Stimulated activated CD4-positive, alpha-beta T cell treated with anti-CD3 and anti-CD28 coated beads, Interleukin-1b, Interleukin-23, amount 100 ng/mL, for 24 hours (primary cell): ENCODE measurements at places on chromosomes 6 and 20.
A peak's percentile ranks its signal among the peaks of the same experiment; 100 is the strongest.

- DNase-seq: no peak
Measured at GRCh38 chr20:62287129-62287528, 15.7 kb upstream of the ADRM1 start.

- no peak for DNase-seq
Measured at GRCh38 chr6:169574420-169574819, 127.4 kb downstream of the WDR27 start.

DNA sequence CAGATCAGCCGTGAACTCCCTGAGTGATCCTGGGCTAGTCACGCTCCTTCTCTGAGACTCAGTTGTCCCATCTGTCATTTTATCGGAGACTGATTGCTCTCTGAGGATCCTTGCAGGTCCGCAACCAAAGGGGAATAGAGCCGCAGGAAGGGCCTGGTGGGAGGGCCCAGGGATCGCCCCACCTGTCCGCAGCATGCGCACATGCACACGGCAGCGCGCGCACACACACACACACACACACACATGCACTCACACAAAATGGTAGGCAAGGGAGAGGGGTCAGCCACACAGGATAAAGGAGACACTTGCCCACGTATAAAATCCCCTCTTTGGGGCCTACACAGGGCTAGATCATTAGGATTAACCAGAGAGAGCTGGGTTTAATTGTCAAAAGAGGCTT is 95.6 kb upstream of the FOXP4 start:
- DNase-seq: no peak

DNA sequence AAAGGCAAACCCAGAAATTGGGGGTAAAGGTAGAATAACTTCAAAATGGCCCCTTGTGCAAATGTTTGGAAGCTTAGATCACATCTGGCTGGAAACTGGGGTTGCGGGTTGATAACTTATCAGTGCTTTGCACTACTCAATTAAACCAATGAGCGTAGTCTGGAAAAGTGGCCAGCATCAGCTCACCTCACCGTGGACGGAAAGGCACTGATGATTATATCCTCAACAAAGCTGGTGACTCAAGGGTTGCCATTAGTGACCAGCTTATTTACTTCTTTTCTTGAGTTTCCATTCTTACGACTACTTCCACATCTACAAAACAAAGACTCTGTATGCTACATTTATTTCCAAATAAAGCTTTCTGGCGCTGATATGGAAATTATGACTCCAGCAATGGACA is 198.5 kb upstream of the HEY2 start:
- DNase-seq: no peak

- no peak for DNase-seq
Measured at GRCh38 chr6:47423079-47423478, 54.5 kb upstream of the CD2AP start.

- no peak for DNase-seq
Measured at GRCh38 chr6:4512051-4512471, 264.1 kb upstream of the CDYL start.

- DNase-seq: no peak
Measured at GRCh38 chr6:73299151-73299971, 36.4 kb upstream of the KHDC1 start.

DNA sequence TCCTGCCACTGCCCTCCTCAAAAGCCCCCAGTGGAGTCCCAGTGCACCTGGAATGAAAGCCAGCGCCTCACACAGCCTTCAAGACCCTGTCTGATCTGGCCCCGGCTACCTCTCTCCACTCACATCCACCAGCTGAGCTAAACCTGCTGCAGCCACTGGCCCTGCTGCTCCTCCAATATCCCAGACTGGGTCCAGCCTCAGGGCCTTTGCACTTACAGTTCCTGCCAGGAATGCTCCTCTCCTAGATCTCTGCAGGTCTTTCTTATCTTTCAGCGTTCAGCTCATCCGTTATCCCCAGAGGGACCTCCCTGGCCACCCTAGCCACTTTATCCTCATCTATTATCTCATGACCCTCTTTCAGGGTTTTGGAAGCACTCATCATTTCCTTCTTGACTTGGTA is 68.8 kb downstream of the KCNB1 start:
- DNase-seq: no peak

GRCh38 chr6:118618676-118619377 is 32.6 kb downstream of the CEP85L start:
- DNase-seq: peak; percentile 48

GRCh38 chr6:37607944-37608343 is 89.7 kb downstream of the MDGA1 start:
- DNase-seq: no peak

- no peak for DNase-seq
Measured at GRCh38 chr20:7744411-7744810, 195.8 kb downstream of the HAO1 start.

- no peak for DNase-seq
Measured at GRCh38 chr20:44291754-44292153, 19.2 kb downstream of the FITM2 start.

- DNase-seq: no peak
Measured at GRCh38 chr6:121780325-121781321, 345.2 kb downstream of the GJA1 start.

DNA sequence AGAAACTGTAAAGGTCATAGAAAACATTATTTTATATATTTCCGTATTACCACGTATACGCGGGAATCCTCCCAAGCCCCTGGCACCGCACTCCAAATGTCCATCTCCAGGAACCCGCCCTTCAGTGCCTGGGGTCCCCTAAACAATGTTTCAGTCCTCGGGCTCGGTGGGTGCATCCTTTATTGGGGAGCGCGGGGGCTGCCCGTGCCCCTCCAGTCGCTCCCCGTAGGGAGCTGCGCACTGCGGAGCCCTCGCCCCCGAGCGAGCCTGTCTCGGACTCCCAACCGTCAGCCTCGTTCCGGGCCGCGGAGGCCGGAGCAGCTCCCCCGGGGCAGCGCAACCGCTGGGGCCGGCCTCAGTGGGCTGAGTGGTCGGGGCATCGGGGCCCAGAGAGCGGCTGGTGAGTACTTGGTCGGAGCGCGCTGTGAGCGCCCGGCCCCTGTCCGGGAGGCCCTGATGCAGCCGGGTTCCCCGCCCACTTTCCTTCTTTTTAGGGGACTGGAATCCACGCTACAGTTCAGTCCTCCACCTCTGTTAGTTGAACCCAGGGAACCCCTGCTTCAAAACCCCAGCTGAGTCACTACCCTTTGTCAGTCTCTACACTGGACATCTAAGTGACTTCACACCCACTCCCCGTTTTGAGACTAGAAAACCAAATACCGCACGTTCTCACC is at the start of gene DNAH8:
DNAH8 (plus strand) TSS at position 296 of the 674 bp plus-strand sequence. CDS start 7,499 bp downstream, outside the sequence.
- no peak for DNase-seq

DNA sequence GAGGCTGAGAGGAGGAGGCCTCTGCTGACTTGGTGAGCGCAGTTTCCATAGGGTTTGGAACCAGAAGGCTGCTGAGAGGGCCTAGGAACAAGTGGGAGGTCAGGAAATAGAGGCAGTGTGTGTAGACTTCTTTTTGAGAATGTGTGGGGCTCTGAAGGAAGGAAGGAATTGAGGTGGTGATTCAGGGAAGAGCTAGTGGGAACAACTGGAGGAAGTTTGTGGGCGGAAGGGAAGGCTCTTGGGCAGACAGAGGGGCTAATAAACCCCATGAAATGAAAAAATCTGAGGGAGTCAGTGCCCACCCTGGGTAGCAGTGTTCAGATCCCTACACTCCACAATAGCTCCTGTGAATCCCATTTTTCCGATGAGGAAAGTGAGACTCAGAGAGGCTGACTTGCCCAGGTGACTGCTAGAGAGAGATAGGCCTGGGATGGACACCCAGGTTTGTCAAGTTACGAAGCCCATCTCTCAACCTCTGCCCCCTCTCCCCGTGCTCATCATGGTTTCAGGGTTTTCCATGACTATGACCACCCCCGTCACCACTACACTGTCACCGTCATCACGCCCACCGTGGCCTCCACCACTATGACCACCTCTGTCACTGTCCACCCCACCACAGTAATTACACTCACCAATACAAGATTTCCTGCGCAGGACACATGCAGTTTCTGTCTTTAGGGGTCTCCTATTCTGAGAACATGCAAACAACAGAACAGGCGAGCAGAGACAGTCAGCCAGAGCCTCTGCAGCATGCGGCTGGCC is 106.4 kb downstream of the MRPL14 start:
- DNase-seq: no peak

- no peak for DNase-seq
Measured at GRCh38 chr6:21050935-21051334, 516.7 kb downstream of the CDKAL1 start.

DNA sequence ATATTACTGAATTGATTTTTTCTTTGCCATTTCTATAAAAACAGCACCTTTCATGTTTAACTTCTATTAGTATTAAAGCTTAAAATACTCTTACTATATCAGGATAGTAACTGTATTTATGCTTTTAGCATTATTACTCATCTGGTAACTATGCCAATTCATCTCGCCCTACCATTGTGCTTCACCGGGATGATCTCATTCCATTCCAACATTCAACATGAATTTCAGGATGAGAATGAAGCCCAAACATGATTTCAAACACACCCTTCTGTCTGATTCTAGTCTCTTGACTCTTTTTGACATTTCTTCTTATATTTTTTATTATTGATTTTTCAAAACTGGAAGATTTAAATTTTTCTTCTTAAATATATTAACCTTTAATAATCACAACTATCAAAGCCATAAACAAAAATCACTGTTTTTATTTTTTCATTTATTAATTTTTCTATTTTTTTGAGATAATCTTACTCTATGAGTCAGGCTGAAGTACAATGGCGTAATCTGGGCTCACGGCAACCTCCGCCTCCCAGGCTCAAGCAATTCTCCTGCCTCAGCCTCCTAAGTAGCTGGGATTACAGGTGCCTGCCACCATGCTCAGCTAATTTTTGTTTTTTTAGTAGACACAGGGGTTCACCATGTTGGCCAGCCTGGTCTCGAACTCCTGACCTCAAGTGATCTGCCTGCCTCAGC is 46.7 kb downstream of the GJA1 start:
- DNase-seq: no peak

GRCh38 chr6:11120271-11121005 is 8.9 kb upstream of the ERVFRD-1 start:
- DNase-seq: no peak

GRCh38 chr6:84902354-84902928 is 138.0 kb upstream of the TBX18 start:
- no peak for DNase-seq

GRCh38 chr6:158293122-158293521 is 19.1 kb upstream of the TULP4 start:
- DNase-seq: no peak

DNA sequence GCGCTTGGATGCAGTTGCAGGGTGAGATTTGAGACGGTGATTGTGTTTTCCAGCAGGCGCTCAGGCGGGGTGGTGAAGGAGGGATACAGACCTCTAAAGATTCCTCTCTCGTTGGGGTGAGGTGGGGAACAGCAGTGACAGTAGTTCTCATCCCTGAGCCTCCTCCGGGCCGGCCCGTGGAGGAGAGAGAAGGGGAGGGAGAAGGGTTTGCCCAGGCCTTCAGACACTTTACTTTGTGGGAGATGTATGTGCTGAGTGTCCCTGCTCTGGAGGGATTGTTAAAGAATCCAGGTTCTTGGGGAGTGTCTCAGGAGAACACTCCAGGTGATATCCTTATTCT is 41.0 kb downstream of the PSMB9 start:
- DNase-seq: no peak
